ENCODE measurements at places on chromosomes 2 and 18.

GRCh38 chr2:159905926-159906714 is 108.1 kb upstream of the CD302 start:
- no peak for DNase-seq

GRCh38 chr18:75121266-75121665 is 87.7 kb downstream of the PTGR3 start:
- DNase-seq, result no peak

- DNase-seq, result no peak
These were observed 271.4 kb upstream of the POU3F3 start for GRCh38 chr2:104582471-104582870.

GRCh38 chr2:32882816-32883810 is 63.6 kb upstream of the LTBP1 start:
- no peak for DNase-seq

- no peak for DNase-seq
These were observed 88.2 kb upstream of the TMEM200C start for GRCh38 chr18:5983488-5983887.

GRCh38 chr2:212592695-212593094 is 54.1 kb upstream of the ERBB4 start:
- DNase-seq, result no peak

DNA sequence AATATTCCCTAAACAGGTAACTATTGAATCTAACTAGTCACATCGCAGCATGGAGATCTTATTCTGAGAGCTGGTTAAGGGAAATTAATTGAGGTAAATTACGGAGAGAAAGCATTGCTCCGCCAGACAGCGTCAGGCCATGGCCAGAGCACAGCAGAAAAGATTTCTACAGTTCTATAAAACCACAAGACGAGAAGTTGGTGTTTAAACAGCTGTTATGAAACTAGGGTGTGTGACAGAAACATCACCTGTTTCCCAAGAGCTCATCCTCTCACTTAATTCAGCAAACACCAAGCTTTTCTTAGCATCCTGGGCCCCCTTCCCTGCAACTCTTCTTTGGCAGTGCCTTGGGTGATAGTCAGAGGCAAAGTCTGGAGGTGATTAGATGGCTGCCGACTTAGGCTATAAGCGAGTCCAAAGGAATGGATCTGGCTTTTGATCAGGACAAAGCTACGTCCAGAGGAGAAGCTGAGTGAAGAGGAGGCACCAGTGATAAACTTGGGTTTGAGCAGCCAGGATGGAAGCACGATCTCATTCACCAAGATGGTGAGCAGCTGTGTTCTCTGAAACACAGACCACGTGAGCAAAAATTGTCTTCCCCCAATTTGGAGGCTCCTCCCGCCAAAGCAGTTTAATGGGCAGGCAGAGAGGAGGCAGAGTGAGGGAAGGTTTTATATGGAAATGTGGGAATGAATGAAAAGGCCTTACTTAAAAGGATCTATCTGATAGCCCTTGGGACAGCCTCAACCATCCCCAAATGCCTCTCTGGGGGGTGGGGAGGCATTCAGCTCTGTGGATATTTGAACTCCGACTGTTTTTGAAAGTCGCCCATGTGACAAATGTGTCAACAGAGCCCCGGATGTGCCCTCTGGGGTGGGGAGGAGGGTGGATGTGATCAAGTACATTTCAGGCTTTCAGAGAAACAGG is 57.8 kb downstream of the PKDCC start:
- DNase-seq, result peak; percentile 54

GRCh38 chr2:232133078-232133477 is 171.6 kb downstream of the DIS3L2 start:
- no peak for DNase-seq

DNA sequence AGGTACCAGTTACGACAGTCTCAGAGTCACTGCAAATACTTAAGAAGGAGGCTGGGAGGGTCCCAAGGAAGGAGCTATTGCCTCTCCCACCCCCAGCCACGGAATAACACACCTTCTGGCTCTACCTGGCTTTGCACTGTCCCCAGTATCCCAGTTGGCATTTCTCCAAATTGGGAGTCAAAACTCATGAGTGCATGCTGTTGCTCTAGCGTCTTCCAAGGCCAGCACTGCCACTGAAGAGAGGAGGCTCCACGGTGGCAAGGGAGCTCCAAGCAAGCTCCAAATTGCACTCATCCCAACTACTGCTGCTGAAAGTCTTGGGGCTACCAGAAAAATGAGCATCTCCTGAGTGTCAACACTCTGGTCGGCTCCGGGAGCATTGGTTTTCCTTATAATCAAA is 1.6 kb downstream of the SCTR start:
- DNase-seq, result no peak

DNA sequence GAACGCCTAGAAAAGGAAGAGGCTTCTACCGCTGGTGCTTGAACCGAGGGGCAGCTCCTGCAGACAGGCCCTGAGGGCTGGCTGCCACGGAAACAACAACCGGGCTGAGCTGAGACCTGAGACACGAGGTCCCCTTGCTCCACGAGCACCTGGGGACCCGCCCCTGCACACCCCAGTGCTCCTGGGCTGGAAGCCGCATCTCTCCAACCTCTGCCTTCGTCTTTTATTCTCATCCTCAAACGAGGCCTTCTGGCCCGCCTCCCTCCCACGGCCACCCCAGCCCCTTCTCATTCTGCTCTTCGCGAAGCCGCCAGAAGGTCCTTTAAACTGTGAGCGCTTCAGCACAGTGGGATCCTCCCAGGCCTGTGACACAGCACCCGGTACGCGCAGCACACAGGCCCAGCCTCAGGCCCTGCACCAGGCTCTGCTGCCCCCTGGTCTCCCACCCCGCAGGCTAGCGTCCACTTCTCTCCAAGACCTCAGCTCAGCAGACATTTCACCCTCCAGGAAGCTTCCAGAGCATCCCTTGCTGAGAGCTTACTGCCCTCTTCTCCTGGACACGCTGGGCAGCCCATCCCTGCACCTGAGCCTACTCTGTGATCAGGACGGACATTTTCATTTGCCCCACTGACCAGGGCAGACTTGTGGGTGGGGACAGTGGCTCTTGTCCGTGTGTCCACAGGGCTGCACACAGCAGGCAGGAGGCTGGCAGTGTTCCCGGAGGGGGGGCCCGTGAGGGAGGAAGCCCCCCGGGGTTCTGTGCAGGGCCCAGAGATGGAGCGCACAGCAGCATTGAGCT is 149.7 kb downstream of the PXDN start:
- DNase-seq, result no peak

DNA sequence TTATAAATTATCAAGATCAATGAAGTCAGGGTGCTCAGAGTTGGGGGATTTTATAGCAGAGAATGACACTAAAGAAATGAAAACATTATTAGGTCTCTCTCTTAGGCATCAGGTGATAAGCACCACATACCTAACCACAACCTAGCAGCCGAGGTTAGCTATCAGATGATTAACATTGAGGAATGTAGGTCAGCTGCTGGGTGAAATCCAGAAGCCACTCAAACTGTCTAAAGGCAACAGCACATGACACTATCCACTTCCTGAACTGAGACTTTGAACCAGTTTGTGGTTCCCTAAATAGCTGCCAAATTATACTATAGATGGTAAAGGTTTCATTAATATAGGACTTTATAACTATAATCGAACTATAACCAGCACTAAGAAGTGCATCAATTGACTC is 4.7 kb downstream of the EPG5 start:
- DNase-seq, result no peak

GRCh38 chr2:7838669-7839068 is 843.2 kb upstream of the ID2 start:
- no peak for DNase-seq

GRCh38 chr2:153871231-153872221 is at the start of gene GALNT13:
Gene GALNT13 (plus strand): TSS chr2:153871922.
- no peak for DNase-seq

DNA sequence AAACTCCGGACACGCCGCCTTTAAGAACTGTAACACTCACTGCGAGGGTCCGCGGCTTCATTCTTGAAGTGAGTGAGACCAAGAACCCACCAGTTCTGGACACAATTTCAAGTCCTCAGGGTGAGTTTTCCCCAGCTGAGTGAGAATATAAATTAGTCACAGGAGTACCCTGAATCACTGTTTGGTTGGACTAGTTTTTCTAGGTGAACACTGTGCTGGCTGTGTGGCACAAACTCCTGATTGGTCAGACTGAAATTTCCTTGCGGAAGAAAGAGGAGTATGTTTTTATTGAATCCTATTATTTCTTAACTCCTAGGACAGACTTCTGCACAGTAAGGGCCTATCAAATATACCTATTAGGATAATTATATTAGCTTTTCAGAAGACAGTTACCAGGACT is 288.1 kb upstream of the UBE2E3 start:
- no peak for DNase-seq

DNA sequence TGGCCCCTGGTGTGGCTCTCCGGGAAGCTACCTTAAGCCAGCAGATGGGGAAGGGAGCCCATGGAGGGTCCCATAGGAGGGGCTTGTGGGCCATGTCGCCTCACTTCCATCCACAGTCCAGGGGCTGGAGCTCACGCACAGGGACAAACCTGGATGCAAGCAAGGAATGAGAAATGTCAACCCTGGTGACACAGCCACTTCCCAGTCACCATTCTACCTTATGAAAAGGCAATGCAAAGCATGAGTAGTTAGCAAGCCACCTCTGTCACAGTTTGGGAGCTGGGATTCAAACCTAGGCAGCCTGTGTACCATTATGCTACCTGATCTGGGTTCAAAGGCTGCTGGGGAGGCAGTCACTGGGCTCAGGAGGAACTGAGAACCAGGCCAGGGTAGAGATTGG is 170.0 kb upstream of the KLHL29 start:
- DNase-seq, result no peak

DNA sequence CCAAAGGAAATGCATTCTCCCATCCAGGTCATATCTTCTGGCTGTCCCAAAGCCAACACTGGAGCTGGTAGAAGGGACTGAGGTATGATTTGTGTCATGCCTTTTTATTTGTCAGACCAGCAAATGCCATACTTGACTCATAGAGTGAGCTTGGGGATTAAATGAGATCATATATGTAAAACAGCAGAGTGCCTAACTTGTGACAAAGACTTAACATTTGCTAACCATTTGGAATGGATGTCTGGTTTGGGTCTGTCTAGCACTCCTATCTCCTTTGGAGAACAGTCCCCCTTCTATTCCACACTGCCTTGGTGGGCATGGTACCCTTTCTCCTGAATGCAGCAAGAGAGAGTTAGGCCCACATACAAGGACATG is 128.5 kb upstream of the LGALSL start:
- DNase-seq, result no peak

DNA sequence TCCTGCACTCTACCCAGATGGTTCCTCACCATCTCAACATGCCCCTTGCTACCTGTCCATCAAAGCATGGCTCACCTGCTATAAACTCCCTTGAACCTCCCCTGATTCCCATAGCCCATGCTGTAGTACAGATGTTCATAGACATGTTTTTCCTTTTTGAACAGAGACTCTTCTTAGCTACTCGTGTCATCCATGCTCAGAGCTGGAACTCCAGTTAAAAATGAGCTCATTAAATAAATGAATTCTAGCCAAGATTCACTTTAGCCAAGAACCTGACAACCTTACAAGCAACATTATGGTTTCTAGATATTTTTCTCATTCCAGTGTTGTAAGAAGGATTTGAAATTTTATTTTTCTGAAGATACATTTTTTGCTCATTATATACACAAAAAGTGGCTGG is 65.0 kb downstream of the SCG2 start:
- no peak for DNase-seq

GRCh38 chr2:149180226-149180875 is 141.9 kb downstream of the LYPD6B start:
- DNase-seq, result no peak

GRCh38 chr18:36294031-36294430 is 3.5 kb upstream of the FHOD3 start:
- DNase-seq, result no peak

DNA sequence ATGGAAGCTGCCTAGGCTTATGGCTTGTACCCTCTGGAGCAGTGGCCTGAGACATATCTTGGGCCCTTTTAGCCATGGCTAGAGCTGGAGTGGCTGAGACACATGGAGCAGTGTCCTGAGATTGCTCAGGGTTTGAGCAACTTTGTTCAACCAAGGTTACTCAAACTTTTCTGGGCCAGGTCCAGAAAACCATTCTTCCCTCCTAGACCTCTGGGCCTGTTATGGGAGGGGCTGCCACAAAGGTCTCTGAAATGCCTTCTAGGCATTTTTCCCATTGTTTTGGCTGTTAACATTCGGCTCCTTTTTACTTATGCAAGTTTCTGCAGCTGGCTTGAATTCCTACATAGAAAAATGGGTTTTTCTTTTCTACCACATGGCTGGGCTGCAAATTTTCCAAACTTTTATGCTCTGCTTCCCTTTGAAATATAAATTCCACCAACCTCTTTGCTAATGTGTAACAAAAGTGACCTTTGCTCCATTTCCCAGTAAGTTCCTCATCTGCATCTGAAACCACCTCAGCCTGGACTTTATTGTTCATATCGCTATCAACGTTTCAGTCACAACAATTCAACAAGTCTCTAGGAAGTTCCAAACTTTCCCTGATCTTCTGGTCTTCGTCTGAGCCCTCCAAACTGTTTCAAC is 84.9 kb upstream of the MAP4K3 start:
- DNase-seq, result no peak

Measured in stimulated activated CD8-positive, alpha-beta memory T cell treated with anti-CD3 and anti-CD28 coated beads, Interleukin-4, amount 100 ng/mL, for 4 hours (primary cell).